ENCODE measurements at places on chromosomes 6 and 20.

DNA sequence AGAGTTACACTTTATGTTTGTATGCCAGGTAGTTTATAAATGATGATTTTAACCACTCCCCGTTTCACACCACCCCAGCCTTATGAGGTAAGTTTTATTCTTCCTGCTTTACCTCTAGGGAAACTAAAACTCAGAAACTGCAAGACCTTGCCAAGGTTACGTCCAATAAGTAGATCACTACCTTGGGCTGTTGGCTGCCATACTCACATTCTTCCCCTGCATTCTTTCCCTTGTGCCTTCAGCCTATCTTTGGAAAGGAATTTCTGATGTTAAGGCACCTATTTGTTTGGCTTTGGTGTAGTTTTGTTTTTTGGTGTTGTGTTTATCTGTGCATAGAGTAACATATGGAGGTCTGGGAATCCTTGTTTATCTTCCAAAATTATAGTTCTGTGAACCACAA, 122.1 kb downstream of the UST start:
- DNase-seq, result no peak

GRCh38 chr6:129108337-129108736, 225.4 kb downstream of the LAMA2 start:
- no peak for DNase-seq

DNA sequence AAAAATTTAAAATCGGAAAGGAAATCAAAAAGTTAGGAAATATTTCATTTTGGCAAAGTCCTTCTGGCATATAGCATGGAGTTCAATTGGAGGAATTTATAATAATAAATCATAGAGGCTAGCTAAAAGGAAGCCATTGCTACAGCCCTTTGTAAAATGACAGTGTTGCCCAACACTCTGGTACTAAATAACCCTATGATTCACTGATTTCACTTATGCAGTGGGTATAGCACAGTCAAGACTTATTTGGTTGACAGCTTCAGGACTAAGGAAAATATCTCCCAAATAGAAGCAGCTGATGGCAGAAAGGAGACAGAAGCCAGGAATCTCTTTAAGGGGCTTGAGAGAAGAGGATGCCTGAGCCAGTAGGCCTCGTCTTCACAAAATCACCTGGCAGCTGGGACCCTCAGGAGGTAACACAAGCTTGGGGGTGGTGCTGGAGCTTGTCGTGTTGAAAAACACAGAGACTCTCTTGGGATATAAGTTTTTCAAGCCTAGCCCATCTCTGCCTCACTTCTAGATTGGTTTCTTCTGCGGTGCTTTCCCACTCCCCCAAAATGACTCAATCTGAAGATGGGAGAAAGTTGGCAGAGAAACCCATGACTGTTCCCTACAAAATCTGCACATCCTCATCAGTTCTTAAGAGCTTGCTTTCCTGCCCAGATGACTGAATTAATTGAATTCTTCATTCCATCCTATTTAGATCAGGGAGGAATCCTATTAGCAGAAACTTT, 38.4 kb upstream of the EYA4 start:
- no peak for DNase-seq

- DNase-seq, result no peak
These were observed 5.1 kb downstream of the RPL10A start for GRCh38 chr6:35473075-35473849.

DNA sequence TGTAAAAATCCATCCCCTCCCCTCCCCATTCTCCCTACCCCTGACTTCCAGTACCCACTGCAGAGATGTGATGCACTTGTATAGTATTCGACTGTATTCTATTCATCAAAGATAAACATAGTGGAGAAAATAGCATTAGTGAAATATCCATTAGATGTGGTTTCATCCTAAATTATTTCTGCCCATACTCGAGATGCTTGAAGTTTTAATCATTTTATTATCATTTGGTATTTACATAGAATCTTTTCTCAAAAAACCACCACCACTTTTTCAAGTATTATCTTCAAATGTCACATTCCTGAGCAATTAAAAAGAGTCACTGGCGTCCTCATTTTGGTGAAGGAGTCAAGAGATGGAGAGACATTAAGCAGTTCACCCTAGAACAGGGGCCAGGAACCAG, 181.9 kb downstream of the HAO1 start:
- DNase-seq, result no peak

GRCh38 chr6:99613705-99614429, 7.2 kb downstream of the PRDM13 start:
- no peak for DNase-seq

DNA sequence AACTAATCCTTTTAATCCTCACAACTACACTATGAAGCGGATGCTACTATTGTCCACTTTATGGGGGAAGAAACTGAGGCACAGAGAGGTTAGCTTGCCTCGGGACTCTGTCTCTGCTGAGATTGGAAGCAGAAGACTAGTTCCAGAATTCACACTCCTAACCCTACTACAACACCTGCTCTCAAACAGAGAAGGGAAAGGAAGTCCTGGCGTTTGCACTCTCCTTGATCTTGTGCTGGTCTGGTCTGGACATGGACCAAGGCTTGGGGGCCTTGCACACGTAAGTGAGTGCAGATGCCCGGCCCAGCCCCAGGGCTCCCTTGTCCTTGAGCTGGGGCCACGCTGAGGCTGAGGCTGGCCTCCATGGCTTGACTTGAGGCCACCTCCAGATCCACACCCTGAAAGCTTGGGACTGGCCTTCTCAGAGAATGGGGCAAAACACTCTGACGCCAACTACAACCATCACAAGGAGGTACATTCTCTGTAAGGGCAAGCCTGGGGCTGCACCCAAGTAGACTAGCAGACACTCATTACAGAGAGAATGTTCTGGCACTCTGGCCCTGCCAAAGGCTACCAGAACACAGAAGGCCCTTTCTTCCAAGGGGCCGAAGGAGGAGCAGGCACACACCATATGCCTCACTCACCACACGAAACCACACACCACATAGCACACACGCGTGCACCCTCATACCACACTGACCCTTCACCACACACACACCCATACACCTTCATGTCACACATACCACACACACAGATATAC, 33.3 kb upstream of the EZR start:
- DNase-seq, result no peak

DNA sequence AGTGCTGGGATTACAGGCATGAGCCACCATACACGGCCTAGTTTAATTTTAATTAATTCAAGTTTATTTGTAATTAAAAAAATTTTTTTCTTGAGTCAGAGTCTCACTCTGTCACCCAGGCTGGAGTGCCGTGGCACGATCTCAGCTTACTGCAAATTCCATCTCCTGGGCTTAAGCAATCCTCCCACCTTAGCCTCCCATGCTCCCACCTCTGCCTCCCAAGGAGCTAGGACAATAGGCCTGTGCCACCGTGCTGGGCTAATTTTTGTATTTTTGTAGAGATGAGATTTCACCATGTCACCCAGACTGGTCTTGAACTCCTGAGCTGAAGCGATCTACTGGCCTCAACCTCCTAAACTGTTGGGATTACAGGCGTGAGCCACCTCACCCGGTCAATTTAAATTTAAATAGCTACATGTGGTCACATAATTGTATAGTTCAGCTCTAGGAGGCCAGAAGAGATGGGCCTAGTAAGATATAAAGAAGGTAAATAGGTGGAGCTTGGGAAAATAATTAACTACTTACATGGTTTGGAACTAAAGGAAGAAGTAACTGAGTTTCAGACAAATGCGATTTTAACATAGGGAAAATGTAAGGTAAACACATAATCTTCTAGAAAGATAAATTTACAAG, 220.0 kb upstream of the CITED2 start:
- no peak for DNase-seq

- no peak for DNase-seq
These were observed 25.0 kb downstream of the KCNQ5 start for GRCh38 chr6:72646604-72647485.

- no peak for DNase-seq
These were observed 36.6 kb downstream of the HLA-G start for GRCh38 chr6:29864037-29864810.

GRCh38 chr6:106146852-106147351, 60.8 kb downstream of the PRDM1 start:
- no peak for DNase-seq

- no peak for DNase-seq
These were observed 1260.8 kb upstream of the GJE1 start for GRCh38 chr6:140871911-140872310.

DNA sequence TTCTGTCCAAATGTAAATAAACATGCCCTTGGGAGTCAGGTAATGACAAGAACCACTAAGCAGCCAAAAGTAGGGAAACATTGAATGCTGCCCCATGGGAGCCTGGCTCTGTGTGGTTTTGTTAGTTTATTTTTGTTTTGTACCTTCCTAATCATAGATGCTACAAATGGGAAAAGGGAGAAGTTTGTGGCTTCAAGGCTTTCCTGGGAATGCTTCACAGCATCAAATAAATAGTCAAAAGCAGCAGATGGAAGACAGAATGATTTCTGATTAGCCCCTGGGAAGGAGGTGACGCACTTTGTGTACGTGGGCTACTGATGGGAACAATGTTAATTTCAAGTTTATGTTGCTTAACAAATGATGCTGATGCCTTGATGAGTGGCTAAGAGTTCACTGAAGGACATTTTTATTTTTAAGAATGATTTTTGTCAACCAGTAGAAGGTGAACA, 532.7 kb downstream of the BCKDHB start:
- DNase-seq, result no peak

DNA sequence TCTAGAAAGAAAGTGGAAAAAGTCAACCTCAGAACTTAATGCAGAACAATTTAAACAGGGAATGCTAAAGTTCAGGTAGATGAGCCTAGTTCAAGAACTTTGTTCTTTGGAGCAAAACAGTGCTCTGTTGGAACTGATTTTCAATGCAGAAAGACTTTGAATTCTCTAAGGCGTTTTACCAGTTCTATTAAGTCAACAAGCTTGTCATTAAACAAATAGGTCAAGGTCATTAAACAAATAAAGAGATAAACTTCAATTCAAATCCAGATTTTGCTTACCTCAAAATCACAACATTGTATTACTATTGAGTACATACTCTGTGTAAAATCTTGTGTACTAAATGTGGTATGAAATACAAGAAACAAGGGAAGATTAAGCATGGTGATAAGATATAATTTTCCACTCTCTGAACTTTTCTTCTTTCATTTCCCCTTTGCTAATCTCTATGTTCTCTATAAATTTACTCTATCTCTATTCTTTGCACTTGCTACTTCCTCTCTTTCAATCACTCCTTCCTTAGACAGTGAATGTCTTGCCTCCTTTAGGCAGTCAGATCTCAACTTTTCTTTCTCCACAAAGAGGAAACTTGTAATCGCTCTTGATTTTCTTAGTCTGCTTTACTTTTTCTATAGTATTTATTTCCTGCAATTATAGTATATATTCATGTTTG, 160.8 kb upstream of the KHDRBS2 start:
- DNase-seq, result no peak

DNA sequence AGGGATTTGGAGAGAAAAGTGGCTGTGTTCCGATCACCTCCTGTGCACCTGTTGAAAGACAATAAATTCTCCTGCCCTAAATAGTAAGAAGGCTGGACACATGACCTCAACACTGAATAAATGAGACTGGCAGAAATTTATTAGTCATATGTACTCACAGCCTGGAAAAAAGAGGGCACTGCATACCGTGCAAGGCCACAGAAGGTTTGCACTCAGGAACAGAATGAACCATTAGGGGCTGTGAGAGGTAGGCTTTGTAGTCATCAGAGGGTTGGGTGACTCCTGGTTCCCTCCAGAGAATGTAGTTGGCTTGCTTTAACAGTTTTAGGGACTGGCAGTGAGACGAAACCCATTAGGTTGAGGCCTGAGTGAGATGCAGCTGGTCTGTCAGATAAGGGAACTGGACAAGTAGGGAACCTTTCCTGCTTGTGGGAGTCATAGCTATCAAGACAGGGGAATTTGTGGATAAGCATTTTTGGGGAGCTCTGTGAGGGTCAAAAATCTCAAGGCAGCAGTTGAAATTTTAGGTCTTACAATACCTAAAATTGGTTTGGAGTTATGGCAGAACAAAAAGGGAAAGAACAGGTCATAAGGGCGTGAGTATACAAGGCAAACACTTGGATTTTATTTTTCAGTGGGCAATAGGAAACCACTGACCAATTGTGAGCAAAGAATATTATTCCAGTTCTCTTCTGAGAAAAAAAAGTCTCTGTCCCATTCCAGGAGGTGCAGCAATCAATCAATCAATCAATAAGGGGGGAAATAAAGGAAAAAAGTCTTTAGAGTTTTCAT, 67.9 kb upstream of the BTN3A2 start:
- no peak for DNase-seq

Data from GM04503 (cell line).